ENCODE measurements at places on chromosomes 13 and 19.

GRCh38 chr19:29193155-29193554 is 19.8 kb downstream of the UQCRFS1 start:
- no peak overlapping the region for H3K27ac ChIP-seq
- no peaks in the 10 kb centered on the region for H3K27me3 ChIP-seq
- no peak overlapping the region for H3K4me3 ChIP-seq

DNA sequence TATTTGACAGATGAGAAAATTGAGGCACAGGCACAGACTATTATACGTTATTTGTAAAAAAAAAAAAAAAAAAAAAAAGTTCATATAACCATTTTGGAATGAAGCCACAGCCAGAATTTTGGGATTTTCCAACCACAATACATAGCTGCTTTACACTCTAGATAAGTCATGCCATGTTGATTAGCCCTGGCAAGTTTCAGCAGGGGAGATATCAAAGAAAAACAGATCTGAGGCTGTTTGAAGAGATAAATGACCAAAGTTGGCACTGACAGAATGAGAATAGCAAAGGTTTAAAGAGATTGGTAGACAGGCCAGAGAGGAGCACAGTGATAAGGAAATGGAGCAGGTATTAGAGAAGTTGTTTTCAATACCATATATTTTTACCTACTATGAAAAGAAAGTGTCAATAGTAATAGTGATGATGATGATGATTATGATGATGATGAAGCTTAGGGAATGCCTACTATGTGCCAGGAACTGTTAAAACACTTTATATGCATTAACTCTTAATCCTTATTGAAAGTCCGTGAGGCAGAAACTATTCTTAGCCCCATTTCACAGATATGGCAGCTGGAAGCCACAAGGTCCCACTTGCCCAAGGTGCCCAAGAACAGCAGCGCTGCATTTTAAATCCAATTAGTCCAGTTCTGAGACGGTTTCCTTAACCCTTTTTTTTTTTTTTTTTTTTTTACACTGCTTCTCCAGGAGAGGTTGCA is 105.5 kb downstream of the MBNL2 start:
- H3K27me3 ChIP-seq: no peaks in the 10 kb centered on the region
- no peak for DNase-seq
- no peaks in the 10 kb centered on the region for H3K36me3 ChIP-seq
- H3K27ac ChIP-seq: peak overlapping the region; percentile 6

- H3K4me3 ChIP-seq: no peak overlapping the region
- no peaks in the 10 kb centered on the region for H3K27me3 ChIP-seq
- no peaks in the 10 kb centered on the region for H3K36me3 ChIP-seq
- no peaks in the 10 kb centered on the region for H3K4me1 ChIP-seq
Observed at GRCh38 chr19:28977826-28978225, 235.1 kb downstream of the UQCRFS1 start.

DNA sequence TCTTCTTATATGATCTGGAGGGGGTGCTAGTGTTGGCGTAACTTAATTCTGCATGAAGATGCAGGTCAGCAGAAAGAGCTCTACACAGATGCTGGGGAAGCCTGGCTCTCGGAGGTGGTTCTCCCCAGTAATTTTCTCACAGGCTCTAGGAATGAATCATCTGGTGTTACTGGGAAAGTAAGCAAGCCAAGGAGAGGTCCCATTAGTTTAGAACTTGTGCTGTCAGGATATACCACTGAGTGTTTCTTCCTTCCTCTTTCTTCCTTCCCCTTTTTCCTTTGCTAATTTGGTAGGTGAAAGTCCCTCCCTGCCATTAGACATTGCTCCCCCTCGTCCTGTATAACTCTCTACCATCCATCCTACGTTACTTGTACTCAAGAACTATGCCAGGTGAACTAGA is 68.3 kb downstream of the ATP8A2 start:
- H3K27me3 ChIP-seq: peaks cover 31% of the 10 kb centered on the region
- DNase-seq: no peak
- no peak overlapping the region for H3K4me3 ChIP-seq
- H3K27ac ChIP-seq: no peak overlapping the region
- H3K36me3 ChIP-seq: no peaks in the 10 kb centered on the region
